ENCODE measurements at places on chromosomes 11 and 22.

- no peak for DNase-seq
These were observed 136.4 kb downstream of the TRIM44 start for GRCh38 chr11:35798983-35799382.

GRCh38 chr11:103147627-103148026 lies 38.4 kb downstream of the DYNC2H1 start:
- no peak for DNase-seq

DNA sequence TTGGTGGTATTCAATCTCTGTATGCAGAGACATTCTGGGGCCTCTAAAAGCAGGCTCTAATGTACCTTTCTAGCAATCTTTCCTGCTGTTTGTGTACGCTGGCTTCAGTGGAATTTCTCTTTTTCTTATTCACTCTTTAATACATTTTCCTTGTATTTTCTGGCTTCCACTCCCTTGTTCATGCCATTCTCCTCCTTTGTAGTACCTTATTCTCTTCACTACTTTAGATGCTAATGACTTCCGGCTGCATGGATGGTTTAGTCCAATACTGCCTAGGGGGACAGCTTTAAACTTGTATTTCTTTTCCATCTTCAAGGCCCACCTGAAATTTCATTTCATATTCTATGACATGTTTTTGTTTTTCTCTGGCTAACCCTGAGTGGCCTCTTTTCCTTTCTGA lies 40.2 kb downstream of the DDX10 start:
- no peak for DNase-seq

GRCh38 chr22:19517171-19517500 lies 7.1 kb downstream of the CLDN5 start:
- no peak for DNase-seq

DNA sequence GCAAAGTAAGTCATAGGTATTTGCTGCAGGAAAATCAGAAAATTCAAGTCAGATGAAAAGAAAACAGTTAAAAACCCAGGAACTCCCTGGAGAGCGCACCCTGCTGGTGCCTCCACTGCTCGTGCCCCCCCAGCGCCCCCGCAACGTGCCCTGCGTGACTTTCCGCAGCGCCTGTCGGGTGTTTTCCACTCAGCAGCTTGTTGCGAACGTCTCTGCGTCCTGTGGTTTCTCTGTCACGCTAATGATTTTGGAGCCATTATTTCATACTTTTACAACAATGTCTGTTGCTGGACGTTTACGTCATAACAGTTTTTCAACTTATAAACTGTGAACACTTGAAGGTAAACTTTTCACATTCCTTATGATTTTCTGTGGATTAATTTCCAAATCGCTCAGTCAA lies 5.0 kb downstream of the CRELD2 start:
- no peak for DNase-seq

DNA sequence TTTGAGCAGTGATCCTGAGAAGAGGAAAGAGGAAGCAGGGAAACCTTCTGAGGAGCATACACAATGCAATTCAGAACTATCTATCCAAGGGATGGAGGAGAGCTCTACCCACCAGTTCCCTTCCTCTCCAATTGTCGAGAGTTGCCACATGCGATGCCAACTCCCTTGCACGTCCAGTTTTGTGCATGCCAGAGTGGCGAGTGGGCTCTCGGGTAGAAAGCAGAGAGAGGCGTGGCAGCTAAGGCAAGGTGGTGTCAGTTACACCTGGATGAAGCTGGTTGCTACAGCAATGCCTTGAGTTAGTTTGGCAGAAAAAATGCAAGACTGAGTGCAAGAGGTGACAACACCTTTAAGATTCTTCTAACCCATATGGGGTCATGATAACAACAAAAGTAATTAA lies 420.4 kb upstream of the CCDC90B start:
- no peak for DNase-seq

GRCh38 chr22:49017482-49018329 lies 810.0 kb downstream of the BRD1 start:
- no peak for DNase-seq

GRCh38 chr11:115939104-115939730 lies 435.0 kb upstream of the CADM1 start:
- no peak for DNase-seq

Data from T-helper 1 cell (primary cell).